ENCODE measurements at places on chromosomes 7 and 10.

DNA sequence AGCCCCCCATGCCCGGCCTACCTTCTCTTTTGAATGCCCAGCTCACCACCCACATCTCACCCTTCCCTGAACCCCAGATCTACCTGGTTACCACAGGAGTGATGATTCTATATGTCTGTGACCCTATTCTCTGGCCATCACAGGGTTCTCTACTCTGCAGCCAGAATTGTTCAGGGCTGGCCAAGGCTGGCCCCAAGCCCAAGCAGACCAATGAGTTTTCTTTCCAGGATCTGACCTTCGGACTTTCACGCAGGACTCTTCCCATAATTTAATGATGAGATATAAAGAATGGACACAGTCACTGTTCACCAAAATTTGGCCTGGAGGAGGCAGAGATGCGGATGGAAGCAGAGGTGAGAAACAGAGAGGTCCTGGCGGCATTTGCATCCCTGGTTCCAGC, 72.6 kb downstream of the PIP4K2A start:
- no peak for DNase-seq

GRCh38 chr10:98950106-98950505, 285.5 kb downstream of the HPSE2 start:
- DNase-seq = no peak

DNA sequence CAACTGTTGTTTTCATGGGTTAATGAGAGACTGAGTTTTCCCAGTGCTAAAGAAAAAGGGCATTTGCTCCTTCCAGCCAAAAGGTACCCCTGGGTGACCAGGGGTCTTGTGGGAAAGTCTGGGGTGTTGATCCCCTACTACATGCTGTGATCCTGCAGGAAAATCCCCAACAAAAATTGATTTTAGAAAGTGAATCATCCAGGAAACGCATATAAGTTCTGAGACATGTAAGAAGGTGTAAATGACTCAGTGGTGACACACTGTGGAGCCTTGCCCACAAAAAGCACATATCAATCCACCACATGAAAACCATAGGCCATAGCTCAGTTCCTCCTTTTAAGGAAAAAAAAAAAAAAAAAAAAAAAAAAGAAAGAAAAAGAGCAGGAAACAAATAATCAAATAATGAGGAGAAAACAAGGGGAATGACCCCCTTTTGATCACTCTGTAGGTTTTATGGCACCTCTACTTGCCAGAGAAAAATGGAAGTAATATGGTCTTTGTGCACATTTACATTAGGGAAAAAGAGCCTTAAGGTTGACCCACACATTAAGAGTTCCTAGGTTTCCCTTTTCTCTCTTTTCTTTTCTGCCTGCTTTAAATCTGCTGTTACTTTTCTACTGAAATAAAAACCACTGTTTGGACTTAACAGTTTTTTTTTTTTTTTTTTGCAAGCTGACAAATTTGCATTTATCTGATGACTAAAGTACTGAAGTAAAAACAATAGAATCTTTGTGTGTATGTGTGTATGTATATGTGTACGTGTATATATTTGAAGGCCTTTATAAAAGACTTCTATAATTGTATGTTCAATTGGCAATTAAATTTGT, 386.0 kb downstream of the KIF20B start:
- DNase-seq = no peak

GRCh38 chr10:36559412-36560400, 565.7 kb upstream of the ANKRD30A start:
- no peak for DNase-seq

DNA sequence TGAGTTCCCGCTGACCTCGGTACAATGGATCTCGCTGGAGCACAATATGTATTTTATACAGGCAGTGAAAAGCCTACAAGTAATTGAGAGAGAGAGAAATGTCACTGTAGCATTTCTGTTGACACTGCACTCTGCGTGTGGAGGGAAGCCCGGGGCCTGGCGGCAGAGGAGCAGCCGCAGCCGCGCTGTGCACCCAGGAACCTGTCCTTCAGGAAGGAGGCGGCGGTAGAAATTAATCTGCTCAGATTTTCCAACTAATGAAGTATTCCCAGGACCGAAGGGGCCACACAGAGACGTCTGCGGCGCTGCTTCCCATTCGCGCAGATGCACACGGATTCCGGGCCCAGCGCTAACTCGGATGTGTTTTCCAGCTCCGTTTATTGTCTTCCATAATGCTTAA, 170.1 kb downstream of the EBF3 start:
- no peak for DNase-seq

DNA sequence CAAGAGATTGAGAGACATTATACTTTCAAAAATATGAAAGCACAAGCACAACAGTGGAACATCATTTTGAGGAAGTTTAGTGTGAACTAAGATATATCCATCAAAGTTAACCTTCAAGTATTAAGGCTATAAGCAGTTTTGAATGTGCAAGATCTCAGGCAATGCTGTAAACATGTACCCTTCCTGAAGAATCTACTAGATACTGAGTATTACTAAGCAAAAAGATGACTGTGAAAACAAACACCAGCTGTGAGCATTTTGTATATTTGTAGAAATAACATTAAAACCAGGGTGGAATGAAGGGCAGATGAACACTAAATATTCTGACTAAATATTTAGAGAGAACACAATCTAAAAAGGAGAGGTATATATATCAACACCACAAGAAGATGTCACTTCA, 41.3 kb upstream of the ADRA2A start:
- no peak for DNase-seq
